ENCODE measurements at places on chromosomes 2 and 18. TPM values are rescaled to one million over a fixed set of nuclear protein-coding genes. Genes with fewer than 3 reads are reported as not detected.

The NOL4 gene
- not detected for total RNA-seq

The CFAP65 gene
- total RNA-seq, result not detected

DNA sequence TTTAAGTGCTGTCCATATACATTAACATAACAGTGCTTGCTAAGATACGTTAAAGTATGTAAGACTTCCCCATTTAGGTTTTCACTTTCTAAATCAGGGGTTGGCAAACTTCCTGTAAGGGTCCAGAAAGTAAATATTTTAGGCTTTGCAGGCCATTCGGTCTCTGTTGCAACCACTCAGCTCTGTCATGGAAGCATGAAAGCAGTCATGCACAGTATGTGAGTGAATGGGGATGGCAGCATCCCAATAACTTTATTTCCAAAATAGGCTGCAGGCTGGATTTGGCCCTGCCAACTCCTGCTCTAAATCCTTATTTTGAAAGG lies 128.7 kb downstream of the PLA2R1 start:
- no peak for DNase-seq
- no peaks in the 10 kb centered on the region for H3K36me3 ChIP-seq
- no peaks in the 10 kb centered on the region for H3K4me1 ChIP-seq
- no peaks in the 10 kb centered on the region for H3K27me3 ChIP-seq

- no peaks in the 10 kb centered on the region for H3K36me3 ChIP-seq
- DNase-seq, result no peak
- no peaks in the 10 kb centered on the region for H3K4me1 ChIP-seq
- H3K27me3 ChIP-seq, result peaks cover 10% of the 10 kb centered on the region
Observed at GRCh38 chr2:11017921-11018320, 106.2 kb downstream of the KCNF1 start.

DNA sequence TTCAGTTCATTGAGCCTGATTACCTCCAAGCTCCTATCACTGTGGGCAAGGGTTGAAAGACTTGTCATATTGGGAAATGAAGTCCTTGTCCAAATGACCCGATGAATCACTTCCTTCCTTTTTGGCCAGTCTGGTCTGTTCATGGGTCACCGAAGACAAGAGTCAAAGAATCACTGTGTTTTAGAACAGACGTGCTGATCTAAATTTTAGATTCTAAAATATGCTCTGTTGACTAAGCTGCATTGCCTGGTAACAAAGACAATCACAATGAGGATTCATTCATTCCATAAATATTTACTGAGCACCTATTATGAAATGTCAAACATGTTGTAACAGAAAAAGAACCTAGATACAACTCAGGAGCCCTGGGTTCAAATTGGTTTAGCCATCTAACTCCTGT lies 99.4 kb upstream of the RND3 start:
- no peaks in the 10 kb centered on the region for H3K36me3 ChIP-seq
- no peak overlapping the region for H3K27ac ChIP-seq
- no peak for DNase-seq
- H3K4me1 ChIP-seq, result no peaks in the 10 kb centered on the region
- H3K4me3 ChIP-seq, result no peak overlapping the region

DNA sequence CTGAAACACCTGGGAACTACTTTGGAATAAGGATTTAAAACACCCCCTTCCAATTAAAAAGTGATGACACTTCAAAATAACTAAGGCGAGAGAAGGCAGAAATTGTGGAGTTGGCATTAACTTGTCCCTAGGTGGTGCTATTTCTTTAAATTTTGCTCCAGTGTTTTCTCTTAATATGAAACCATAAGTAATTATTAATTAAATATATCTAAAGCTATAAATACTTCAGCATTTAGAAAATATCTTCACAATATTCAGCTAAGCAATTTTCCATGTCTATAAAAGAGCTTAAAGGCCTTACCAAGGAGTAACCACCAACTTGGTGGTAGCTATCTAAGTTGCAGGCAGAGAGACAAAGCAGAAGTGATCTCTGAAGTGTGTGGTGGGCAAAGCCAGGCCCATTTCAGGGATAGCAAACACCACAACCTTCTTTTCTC lies 186.8 kb upstream of the PGAP1 start:
- H3K27ac ChIP-seq, result no peak overlapping the region
- no peak overlapping the region for H3K4me3 ChIP-seq
- peaks cover 20% of the 10 kb centered on the region for H3K4me1 ChIP-seq

The TMEM163 gene
- not detected for total RNA-seq

GRCh38 chr18:13176847-13177246 lies 41.7 kb upstream of the LDLRAD4 start:
- H3K4me1 ChIP-seq, result peaks cover 27% of the 10 kb centered on the region
- H3K27ac ChIP-seq, result peak overlapping the region; percentile 51
- H3K36me3 ChIP-seq, result no peaks in the 10 kb centered on the region
- H3K27me3 ChIP-seq, result peaks cover 4% of the 10 kb centered on the region
- H3K4me3 ChIP-seq, result no peak overlapping the region

DNA sequence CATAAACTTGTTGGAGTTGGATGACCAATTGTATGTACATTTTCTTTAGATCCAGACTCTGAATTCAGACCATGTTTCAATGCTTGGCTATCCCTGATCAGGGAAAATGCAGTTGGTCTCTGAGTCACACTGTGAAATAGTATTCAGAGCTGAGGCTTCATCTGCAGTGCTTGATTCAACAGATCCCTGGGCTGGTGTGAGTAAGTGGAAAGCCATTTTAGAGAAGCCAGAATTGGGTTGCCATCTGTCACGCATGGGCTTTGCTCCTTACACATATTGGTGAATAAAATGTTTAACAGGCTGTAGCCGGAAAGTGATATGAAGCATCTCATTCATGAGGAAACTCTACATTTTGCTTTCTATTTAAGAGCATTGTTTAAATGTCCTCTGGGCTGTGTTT lies 50.0 kb upstream of the ACYP2 start:
- no peak overlapping the region for H3K27ac ChIP-seq
- H3K4me3 ChIP-seq, result no peak overlapping the region
- no peaks in the 10 kb centered on the region for H3K4me1 ChIP-seq
- no peak for DNase-seq

The FSIP2 gene
- total RNA-seq, result 0.17 TPM

- no peaks in the 10 kb centered on the region for H3K36me3 ChIP-seq
- H3K4me1 ChIP-seq, result no peaks in the 10 kb centered on the region
- peaks cover 7% of the 10 kb centered on the region for H3K27me3 ChIP-seq
- H3K4me3 ChIP-seq, result no peak overlapping the region
- DNase-seq, result no peak
- H3K27ac ChIP-seq, result no peak overlapping the region
Observed at GRCh38 chr2:26916128-26916692, 54.2 kb upstream of the MAPRE3 start.

GRCh38 chr2:229237270-229237669 lies 33.8 kb downstream of the PID1 start:
- H3K27me3 ChIP-seq, result no peaks in the 10 kb centered on the region
- no peaks in the 10 kb centered on the region for H3K4me1 ChIP-seq
- H3K27ac ChIP-seq, result no peak overlapping the region

GRCh38 chr18:75656035-75656434 lies 228.5 kb upstream of the SMIM21 start:
- H3K4me3 ChIP-seq, result no peak overlapping the region
- DNase-seq, result no peak
- H3K36me3 ChIP-seq, result no peaks in the 10 kb centered on the region
- H3K27ac ChIP-seq, result no peak overlapping the region

DNA sequence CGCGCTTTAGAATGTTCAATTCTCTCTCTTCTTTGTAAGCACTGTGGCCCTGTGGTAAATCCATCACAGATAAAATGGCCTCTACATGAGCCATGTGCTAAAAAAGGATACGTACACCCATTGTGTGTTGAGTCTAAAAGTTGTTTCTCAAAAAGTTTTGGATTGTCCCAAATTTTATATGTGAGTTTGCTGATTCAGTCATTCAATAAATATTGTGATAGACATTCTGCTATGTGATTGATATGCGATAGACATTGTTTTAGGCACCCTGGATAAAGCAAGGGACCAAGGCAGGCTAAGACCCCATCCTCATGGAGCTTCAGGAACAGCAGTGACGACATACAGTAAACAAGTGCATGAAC lies 53.5 kb downstream of the E2F6 start:
- H3K27ac ChIP-seq, result no peak overlapping the region
- no peaks in the 10 kb centered on the region for H3K4me1 ChIP-seq

DNA sequence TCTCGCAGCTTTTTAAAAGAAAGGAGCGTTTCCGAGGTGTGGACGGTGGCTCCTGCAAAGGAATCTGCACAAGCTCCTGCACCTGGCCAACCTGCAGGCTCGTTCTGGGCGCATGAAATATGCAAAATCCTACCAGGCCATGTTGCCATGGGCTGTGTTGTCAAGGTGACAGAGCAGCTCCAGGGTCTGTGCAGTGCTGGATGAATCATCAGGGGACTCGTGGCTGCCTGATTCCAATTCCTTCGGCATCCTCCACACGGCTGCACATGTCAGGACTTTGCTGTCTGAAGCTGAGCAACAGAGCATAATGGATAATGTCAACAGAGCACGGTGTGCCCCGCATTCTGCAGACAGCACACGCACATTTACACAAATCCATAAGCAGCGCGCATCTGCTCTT lies 120.5 kb downstream of the EIPR1 start:
- no peak overlapping the region for H3K4me3 ChIP-seq
- no peak for DNase-seq
- H3K4me1 ChIP-seq, result no peaks in the 10 kb centered on the region
- peaks cover 20% of the 10 kb centered on the region for H3K36me3 ChIP-seq
- H3K27me3 ChIP-seq, result no peaks in the 10 kb centered on the region

DNA sequence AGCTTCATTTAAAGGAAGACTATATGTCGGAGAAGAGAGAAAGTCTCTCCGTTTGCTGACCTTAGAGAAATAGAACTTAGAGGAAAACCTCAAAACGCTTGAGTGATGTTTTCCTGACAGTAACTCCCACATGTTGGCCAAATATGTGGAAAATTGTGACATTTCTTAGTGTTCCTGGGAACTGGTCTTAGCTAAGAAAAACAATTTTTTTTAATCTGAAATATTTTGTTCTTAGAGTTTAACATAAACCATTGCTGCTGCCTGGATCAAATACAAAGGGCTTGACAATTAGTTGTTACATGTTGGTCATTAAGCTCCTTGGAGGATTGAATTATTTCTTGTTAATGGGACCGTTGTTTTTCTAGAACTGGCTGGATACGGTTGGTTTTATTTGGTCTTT lies 16.3 kb downstream of the DYNC2LI1 start:
- DNase-seq, result no peak
- no peaks in the 10 kb centered on the region for H3K36me3 ChIP-seq
- no peak overlapping the region for H3K27ac ChIP-seq
- no peaks in the 10 kb centered on the region for H3K4me1 ChIP-seq
- no peaks in the 10 kb centered on the region for H3K27me3 ChIP-seq
